Vagina (tissue), 2 donors: ENCODE measurements at places on chromosomes 7 and 10.

GRCh38 chr7:85521108-85521694, 334.3 kb upstream of the SEMA3D start:
- no peak for DNase-seq

DNA sequence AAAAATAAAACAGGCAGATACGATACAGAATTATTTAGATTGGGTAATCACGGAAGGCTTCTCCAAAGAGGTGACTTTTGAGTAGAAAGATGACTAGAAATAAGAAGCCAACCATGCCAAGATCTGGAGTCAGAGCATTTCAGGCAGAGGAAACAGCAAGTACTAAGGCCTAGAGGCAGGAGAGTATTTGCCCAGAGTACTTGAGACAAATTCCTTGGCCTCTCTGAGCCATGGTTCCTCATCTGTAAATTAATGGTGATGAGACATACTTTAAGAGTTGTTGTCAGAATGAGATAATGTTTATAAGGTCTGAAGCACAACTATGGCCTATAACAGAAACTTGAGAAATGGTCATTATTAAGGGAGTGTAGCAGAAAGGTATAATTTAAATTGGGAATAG, 15.8 kb upstream of the GPR37 start:
- DNase-seq = no peak

DNA sequence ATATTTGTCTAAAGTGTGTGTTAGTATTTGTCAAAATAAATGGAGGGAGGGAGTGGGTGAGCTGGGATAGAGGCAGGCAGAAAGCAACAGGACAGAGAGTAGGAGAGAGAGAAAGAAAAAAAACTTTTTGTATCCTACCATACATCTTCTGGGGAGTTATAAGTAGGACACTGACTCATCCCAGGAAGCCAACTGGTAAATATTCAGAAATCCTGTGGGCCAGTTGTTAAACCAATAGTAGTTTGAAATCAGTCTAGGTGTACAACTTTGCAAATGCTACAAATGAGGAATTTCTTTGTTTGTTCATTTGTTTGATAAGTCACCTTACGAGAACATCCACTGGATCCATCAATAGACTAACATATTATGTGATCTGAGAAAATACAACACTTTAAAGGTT, 980.9 kb downstream of the GATA3 start:
- DNase-seq = no peak

DNA sequence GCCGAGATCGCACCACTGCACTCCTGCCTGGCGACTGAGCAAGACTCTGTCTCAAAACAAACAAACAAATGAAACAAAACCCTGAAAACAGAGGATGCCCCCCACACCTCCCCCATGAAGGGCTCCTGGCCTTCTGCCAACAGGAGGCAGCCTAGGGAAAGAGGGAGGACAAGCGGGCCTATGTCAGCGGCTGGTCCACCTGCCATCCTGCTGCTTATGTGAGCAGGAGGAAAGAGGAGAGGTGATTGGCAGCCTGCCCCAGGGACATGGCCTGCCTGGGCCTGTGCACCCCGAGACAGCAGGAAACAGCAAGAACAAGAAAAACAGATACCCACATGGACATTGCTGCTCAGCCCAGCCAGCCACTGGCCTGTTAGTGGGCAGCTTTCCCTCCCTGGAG, 9.1 kb upstream of the ZNF316 start:
- DNase-seq = no peak

DNA sequence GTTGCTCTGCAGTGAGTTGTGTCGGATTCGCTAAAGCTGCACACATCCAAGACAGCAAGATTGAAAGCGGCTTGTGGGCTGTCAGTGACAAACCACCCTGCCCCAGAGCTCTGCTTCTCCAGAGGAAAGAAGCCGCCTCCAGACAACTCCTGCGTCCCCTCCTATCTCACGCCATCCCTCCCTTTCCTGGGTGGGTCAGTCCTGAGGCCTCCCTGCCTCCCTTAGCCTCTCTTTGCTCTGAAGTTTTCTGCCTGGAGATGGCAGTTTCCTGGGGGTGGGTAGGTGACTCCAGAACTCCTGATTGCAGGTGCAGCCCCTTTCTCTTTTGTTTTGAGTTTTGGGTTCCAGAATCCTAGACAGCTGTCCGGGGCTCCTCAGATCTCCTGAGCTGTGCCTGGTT, 78.7 kb downstream of the EMX2 start:
- DNase-seq = no peak

GRCh38 chr10:2124135-2124534, 386.8 kb upstream of the ADARB2 start:
- no peak for DNase-seq

DNA sequence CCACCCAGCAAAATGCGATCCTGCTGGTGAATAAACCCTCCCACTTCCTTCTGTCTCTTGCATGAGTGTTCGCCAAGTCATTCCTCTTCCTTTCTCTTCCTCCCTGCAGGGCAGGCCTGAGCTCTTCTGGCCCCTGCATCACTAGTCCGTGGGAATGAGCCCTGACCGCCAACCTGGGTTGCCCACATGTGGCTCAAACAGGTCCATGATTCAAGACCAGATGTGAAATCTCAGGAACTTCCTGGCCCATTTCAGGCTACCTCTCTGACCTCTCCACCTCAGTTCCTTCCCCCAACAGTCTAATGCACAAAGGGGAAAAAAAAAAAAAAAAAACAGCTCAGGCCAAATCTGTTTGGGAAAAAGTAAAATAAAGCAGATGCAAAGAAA, 5.4 kb upstream of the YWHAG start:
- DNase-seq = no peak

DNA sequence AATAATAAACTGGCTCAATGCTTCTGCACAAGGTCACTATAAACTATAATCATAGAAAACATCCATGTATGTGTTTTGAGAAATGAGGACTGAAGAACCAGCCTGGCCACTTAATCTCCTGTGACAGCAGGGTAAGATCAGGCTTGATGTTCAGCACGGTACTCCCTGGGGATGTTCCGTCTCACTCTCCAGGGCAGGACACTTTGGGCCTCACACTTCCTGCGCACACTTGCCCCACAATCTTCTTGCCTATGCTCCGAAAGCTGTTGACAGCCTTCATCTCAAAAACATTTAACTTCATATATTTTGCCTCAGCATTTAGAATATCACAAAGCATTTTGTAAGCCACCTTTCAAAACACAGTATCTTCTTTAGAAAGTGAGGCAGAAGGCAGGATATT, 92.7 kb downstream of the PARD3 start:
- DNase-seq = no peak

- DNase-seq = no peak
Measured at GRCh38 chr10:124308811-124309210, 109.9 kb downstream of the OAT start.

- no peak for DNase-seq
Measured at GRCh38 chr7:32119790-32120196, 49.6 kb upstream of the PDE1C start.
